ENCODE measurements at places on chromosomes 7 and 10.

- no peak for DNase-seq
These were observed 404.2 kb upstream of the FOXK1 start for GRCh38 chr7:4277936-4278335.

GRCh38 chr7:111931016-111931517 lies 275.1 kb downstream of the DOCK4 start:
- DNase-seq: no peak

DNA sequence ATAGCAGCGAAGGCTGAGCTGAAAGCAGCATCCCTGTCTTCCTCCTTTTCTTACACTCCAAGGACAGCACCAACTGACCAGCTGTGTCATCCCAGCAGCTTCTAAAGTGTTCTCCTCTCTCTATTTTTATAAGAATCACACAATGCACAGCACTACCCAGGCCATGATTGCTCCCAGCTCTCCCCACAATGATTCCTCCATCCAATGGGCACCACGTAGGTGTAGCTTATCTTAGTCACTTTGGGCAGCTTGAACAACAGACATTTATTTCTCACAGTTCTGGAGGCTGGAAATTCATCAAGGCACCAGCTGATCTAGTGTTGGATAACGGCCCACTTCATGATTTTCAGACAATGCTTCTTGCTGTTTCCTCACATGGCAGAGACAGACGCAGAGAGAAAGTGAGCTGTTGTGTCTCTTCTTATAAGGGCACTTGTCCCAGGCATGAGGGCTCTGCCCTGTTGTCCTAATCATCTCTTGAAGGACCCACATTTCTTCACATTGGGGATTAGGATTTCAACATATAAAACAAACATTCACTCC lies 92.0 kb upstream of the CDC14C start:
- DNase-seq: no peak

DNA sequence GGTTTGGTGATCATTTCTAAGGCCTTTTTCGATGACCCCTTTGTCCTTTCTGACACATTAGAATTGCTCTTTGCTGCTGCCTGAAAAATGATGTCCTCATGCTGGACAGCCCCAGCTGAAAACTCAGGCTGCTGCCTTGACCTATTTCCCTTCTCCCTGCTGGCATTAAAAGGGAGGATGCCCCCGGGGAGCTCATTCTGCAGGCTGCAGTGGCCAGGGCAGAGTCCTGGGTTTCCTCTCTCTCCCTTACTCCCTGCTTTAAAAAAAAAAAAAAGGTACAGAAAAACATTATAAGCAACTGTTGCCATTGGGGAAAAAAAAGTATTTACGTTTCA lies 35.4 kb downstream of the LRRC4 start:
- DNase-seq: no peak

GRCh38 chr7:120794106-120794729 lies 63.7 kb downstream of the TSPAN12 start:
- no peak for DNase-seq

DNA sequence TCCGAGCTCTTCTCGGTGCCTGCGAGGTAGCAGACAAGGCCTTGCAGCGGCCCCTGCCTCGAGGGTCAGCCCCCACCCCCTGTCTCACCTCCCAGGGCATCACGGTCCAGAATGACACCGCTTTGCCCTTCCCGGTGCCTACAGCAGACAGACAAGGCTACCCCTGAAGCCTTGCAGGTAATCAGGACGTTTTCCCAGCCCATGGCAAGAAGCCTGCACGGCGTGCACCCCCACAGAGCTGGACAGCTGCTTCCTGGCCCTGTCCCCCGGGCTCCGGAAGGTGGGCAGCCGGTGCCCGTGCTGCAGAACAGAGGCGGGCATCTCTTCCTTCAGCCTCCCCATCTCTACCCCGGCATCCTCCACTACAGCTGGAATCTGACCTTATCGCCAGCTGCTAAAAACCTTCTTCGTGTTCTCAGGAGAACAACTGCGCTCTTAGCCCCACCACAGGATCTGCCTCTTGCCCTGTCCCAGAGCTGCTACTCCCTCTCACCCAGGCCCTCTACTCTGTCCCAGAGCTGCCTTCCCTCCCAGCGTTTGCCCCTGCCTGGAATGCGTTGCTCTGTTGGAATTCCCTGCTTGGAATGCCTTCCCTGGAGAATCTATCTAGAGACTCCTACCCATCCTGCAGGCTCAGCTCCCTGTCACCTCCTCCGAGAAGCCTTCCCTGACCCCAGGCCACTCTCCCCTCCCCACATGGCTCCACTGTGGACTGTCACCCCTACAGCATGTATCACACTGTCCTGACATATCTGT lies 4.7 kb downstream of the MYL10 start:
- no peak for DNase-seq

DNA sequence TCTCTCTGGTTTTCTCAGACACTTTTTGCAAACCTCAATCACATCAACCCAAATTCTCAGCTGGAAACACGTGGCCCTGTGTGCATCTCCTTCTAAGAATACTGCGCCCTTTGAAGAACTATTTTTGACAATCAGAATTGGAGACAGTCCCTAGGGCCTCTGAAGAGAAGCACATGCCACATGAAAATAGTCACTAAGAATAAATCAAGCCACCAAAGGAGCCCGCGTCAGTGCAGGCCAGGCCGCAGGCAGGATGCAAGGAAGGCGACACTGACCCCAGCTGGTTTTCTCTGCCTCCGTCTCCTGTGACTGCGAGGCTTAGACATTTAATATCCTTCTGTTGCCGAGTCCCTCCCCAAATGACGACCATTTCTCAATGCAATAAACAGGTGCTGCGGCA lies 88.0 kb upstream of the ADAM12 start:
- DNase-seq: no peak

- DNase-seq: no peak
These were observed 89.9 kb downstream of the CARD11 start for GRCh38 chr7:2953588-2954407.

DNA sequence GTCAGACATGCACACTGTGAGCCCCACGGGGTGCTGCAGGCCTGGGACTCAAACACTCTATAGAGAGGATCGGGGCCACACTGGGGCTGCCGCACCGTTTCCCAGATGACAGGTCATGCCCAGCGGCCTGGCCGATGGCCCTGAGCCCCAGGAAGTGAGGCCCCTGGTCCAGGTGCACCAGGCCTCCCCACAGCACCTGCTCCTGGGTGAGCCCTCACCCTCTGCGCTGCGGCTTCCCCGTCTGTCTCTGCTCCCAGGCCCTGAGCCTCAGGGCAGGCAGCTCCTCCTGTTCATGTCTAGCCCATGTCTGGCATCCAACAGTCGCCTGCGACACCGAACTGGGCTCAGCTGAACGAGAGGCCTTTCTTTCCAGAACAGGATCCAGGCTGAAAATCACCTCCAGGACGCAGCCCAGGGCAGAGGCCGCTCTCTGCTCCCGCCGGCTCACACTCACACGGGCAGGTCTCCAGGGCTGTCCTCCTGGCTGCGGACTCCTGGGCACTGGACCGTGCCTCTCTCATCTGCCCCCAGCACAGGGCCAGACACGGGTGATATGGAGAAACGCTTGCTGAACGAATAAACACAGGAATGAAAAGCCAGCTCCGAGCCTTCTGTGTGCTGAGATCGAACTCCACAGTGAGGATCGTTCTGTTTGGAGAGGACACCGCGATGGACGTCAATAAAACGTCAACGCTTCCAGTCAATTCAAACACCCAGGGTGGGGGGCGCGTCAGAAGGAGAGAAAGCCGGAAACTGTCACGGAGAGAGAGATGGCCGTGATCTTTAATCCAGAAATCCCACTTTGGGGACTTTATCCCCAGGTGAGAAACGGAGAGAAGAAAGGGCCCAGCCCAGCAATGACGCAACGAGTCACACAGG lies 202.4 kb downstream of the ELFN1 start:
- no peak for DNase-seq

DNA sequence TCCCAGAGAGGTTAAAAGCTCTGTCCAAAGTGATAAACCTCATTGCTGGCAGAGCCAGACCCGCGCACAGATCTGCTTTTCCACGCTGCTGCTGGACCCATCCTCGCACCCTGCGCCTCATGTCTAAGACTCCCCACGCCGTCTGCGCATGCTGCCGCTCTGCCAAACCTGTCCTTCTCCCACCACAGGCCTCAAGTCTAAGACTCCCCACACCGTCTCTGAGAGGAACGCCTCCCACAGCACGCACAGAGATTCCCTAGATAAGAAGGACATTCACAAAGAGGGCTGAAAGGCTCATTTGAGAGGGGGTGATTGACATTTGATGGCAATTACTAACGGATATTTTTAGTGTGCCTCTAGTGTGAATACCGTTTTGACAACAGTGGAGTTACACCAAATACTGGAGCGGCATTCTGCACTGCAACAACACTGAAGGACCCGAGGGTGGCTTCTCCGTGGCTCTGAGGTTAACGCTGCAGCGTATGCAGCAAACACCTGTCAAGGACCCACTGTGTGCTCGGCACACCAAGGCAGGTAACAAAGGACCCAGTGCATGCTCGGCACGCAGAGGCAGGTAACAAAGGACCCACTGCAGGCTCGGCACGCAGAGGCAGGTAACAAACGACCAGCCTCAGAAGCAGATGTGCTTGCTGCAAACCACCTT lies 231.4 kb downstream of the DNAJB6 start:
- DNase-seq: no peak

- no peak for DNase-seq
These were observed 12.9 kb upstream of the HOXA13 start for GRCh38 chr7:27212497-27213432.

GRCh38 chr10:119479532-119479931 lies 63.0 kb downstream of the RGS10 start:
- no peak for DNase-seq

- no peak for DNase-seq
These were observed 46.4 kb downstream of the KIAA1217 start for GRCh38 chr10:24255115-24255880.

DNA sequence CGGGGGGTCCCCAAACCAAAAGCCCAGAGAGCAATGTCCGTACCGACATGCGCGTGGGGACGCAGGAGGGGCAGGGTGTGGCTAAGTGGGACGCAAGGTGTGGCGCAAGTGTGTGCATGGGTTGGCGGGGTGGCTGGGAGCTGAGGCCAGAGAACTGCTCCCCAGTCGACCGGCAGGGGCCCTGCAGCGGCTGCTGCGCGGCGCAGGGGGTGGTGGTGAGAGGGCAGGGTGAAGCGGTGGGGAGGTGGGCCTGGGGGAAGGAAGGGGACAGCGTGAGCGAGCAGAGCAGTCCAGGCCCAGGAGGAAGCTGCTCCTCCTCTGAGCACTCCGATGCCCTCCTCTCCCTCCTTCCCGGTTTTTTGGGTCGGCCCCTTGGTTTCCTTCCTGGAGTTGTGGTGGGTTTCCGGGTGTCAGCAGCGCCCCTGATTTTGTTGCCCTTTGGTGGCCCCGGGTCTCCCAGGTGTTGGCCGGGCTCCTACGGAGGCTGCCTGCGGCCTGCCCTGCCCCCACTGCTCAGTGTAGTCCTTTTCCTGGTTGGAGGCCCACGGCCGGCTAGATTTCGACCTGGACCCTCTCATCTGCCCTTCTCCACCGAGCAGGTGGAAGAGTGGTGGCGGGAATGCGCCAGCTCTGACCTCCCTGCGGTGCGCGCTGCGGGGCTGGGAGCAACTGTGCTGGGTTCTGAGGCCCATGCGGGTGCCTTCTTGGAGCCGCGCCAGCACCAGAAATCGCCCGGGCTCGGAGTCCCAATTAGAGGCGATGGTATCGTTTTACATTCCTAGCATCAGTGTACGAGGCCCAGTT lies 40.5 kb upstream of the COMTD1 start:
- no peak for DNase-seq

- DNase-seq: no peak
These were observed 25.8 kb upstream of the SH2B2 start for GRCh38 chr7:102260856-102261255.

- no peak for DNase-seq
These were observed 28.0 kb downstream of the IPMK start for GRCh38 chr10:58239561-58240169.

- DNase-seq: no peak
These were observed 33.6 kb upstream of the HDAC9 start for GRCh38 chr7:18461785-18462467.

DNA sequence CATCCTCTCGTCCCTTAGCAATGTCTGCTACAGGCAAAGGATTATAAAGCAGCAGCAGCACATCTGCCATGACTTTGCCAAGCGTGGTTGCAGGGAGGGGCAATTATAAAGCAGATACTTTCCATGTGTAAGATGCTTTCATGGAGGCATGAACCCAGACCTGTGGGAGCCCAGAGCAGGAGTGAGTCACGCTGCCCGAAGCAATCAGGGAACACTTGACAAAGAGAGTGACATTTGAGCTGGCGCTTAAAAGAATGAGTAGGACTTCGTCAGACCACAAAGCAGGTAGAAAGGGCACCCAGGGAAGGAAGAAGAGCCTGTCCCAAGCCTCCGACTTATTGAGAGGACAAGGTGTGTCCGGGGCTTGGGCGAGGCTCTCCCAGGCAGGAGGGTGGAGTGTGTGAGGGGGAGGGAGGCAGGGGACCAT lies 147.2 kb downstream of the MYOF start:
- no peak for DNase-seq

DNA sequence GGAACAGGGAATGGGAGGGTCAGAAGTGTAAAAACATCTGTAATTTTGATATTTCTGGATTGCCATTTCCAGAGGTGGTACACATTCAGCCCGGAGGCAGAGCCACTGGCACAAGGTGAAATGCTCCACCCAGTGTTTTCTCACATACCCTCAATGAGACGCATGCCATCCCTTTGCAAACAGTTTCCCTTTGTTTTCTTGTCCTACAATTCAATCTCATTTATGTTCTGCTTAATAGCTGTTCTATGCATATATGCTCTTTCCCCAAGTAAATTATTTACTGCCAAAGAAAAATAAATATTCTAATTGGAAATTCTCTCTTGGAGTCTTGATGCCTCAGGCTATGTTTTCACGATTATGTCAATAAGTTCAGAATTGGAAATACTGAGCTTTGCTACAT lies 369.7 kb upstream of the AKR1E2 start:
- DNase-seq: no peak

DNA sequence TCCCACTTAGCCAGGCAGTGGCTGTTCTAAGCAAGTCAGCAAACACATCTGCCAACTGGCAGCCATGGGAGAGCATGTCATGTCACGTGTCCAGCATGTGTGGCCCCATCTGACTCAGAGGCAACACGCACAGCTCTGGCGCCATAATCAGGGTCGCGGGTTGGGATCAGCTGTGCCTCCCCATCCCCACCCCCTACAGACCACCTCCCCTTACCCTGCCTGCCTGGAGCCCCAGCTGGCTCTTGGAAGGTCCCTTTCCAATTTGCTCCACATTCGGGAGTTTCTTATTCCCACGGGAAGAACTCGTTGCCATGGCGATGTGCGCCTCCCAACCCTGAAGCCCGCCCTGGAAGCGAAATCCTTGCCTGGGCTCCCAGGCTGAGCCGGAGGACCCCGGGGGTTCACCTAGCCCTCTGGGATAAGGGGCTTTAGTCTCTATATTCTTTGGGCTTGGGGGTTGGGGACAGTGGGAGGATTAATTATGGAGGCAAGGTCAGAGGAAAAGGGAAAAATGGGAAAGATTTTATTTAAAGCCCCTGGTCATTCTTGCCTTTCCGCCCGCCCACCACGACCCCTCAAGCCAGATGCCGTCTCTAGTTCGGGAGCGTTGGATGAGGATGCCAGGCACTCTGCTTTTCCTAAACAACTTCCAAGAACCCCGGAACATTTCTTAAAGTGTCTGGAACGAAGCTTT lies 283.7 kb downstream of the ZEB1 start:
- DNase-seq: no peak

- no peak for DNase-seq
These were observed 14.8 kb downstream of the YKT6 start for GRCh38 chr7:44215531-44215930.

- DNase-seq: no peak
These were observed 226.8 kb downstream of the SKIDA1 start for GRCh38 chr10:21298701-21299100.

- no peak for DNase-seq
These were observed 345.1 kb downstream of the GLRX3 start for GRCh38 chr10:130481076-130481930.

- no peak for DNase-seq
These were observed 12.9 kb upstream of the ADCK2 start for GRCh38 chr7:140659856-140660255.

Measured in hematopoietic multipotent progenitor cell treated with erythropoietin and hydrocortisone succinate and interleukin-3 and kit ligand, for 8 days (in vitro differentiated cells).